Stimulated activated CD4-positive, alpha-beta T cell treated with anti-CD3 and anti-CD28 coated beads, Interleukin-2, amount 100 ng/mL, for 48 hours (primary cell): ENCODE measurements at places on chromosomes 3 and 15.

- DNase-seq: no peak
Observed at GRCh38 chr3:31213869-31214486, 318.7 kb upstream of the STT3B start.

DNA sequence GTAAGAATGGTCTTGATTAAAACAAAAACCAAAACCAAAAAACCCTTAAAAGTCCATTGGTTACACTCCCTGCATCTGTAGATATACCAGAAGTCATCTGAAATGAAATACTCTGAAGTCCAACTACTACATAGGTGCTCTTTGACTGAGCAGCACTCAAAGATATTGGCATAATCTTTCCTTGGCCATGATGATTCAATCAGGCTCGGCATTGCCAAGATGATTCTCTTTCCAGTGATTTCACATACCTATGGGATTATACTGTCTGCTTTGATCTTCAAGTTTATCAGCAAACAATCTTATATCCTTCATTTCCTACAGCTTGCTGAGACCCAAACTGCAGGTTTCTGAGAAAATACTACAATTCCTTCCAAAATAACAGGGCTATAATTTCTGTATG lies 35.9 kb upstream of the DIPK2A start:
- DNase-seq: no peak

GRCh38 chr3:191762323-191762960 lies 301.5 kb downstream of the PYDC2 start:
- no peak for DNase-seq

DNA sequence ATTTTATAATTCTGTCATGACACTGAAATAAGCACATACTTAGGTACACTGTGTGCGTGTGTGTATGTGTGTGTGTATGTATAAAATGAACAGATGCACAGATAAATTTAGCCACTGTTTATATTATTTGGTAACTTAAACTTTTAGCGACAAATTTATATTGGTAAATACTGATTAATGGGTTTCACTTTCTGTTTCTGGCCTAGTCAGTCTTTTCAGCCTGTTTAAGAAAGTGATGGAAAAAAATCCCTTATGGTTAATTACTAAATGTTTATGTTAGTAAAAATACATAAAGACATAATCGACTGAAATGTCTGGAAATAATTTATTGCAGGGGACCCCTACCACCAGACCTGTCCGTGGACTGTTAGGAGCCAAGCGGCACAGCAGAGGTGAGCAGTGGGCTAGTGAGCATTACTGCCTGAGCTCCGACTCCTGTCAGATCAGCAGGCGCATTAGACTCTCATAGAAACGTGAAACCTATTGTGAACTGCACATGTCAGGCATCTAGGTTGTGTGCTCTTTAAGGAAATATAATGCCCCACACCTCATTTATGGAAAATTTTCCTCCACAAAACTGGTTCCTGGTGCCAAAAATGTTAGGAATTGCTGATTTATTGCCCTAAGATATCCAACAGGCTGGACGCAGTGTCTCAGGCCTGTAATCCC lies 717.4 kb downstream of the SI start:
- no peak for DNase-seq

DNA sequence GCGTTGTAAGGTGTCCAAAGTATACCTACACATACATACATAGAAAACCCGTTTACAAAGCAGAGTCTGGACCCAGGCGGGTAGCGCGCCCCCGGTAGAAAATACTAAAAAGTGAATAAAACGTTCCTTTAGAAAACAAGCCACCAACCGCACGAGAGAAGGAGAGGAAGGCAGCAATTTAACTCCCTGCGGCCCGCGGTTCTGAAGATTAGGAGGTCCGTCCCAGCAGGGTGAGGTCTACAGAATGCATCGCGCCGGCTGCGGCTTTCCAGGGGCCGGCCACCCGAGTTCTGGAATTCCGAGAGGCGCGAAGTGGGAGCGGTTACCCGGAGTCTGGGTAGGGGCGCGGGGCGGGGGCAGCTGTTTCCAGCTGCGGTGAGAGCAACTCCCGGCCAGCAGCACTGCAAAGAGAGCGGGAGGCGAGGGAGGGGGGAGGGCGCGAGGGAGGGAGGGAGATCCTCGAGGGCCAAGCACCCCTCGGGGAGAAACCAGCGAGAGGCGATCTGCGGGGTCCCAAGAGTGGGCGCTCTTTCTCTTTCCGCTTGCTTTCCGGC lies 318.6 kb downstream of the FGF12 start:
- no peak for DNase-seq

DNA sequence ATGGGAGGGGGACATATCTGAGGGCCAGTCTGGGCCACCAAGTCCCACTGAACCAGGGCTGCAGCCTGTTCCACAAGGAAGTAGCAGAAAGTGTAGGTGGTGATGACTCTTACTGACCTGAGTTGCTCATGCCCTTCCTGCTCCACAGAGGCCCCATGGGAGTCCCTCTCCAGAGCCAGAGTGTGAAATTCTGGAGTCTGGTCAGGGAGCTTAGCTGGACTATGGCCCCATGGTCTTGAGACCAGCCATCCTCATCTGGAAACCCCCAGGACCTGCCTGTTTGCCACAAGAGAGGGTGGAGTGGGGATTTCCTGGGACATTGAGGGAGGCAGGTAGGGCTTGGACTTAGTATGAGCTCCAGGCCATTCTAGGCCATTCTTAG lies 3.0 kb downstream of the SPINT1 start:
- DNase-seq: no peak

- DNase-seq: no peak
Observed at GRCh38 chr15:61564785-61565184, 335.7 kb upstream of the RORA start.

DNA sequence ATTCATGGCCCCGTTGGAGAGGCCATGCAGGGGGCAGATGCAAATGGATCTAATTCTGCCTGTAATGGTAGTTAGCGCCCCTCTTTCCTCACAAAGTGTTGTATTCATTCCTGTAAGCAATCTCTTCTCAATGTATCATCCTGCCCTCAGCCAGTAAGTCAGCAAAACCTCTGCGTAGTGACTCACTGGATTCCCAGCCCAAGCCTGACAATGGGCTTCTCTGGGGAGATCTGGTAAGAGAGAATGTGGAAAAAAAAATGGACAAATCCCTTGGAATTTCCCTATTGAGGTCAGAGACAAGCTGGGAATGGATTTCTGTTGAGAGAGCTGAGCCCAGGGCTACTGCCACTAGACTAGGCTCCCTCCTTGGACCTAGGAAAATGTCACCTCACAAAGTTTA lies 25.4 kb downstream of the ADPGK start:
- no peak for DNase-seq

DNA sequence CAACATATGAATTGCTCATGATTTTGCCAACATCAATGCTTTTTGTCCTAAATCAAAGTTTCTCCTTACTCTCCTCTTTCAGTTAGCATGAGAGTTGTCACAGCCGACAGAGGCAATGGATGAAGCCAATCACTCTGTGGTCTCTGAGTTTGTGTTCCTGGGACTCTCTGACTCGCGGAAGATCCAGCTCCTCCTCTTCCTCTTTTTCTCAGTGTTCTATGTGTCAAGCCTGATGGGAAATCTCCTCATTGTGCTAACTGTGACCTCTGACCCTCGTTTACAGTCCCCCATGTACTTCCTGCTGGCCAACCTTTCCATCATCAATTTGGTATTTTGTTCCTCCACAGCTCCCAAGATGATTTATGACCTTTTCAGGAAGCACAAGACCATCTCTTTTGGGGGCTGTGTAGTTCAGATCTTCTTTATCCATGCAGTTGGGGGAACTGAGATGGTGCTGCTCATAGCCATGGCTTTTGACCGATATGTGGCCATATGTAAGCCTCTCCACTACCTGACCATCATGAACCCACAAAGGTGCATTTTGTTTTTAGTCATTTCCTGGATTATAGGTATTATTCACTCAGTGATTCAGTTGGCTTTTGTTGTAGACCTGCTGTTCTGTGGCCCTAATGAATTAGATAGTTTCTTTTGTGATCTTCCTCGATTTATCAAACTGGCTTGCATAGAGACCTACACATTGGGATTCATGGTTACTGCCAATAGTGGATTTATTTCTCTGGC lies 2.5 kb downstream of the OR4F6 start:
- DNase-seq: no peak

DNA sequence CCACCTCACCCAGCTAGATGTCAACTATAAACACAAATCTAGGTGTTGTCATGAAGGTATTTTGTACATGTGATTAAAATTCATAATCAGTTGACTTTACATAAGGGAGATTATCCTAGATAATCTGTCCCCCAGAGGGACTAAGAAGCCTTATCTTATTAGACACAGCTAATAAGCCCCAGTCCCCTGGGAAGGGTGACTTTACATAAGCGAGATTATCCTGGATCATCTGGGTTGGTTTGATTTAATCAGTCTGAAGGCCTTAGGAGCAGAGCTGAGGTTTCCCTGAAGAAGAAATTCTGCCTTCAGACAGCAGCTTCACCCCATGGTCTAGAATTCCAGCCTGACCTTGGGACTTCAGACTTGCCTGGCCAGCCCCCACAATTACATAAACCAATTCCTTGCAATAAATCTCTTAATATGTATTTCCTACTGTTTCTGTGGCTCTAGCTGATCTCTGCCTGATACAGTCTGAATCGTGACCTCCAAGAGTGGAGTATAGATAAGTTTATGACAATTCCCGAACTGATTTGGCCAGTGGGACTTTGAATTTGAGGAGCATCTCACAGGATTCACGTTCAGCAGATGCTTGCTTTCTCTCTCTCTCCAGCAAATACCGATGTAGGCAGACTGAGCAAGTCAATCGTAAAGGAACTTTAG lies 66.5 kb downstream of the MRPL46 start:
- no peak for DNase-seq

- no peak for DNase-seq
Observed at GRCh38 chr3:186340204-186340603, 21.8 kb downstream of the DGKG start.

- no peak for DNase-seq
Observed at GRCh38 chr15:42064271-42064670, 30.1 kb downstream of the PLA2G4D start.

GRCh38 chr3:128278761-128279600 lies 125.7 kb downstream of the EEFSEC start:
- no peak for DNase-seq

GRCh38 chr3:133899311-133899710 lies 3.6 kb upstream of the RAB6B start:
- DNase-seq: no peak

DNA sequence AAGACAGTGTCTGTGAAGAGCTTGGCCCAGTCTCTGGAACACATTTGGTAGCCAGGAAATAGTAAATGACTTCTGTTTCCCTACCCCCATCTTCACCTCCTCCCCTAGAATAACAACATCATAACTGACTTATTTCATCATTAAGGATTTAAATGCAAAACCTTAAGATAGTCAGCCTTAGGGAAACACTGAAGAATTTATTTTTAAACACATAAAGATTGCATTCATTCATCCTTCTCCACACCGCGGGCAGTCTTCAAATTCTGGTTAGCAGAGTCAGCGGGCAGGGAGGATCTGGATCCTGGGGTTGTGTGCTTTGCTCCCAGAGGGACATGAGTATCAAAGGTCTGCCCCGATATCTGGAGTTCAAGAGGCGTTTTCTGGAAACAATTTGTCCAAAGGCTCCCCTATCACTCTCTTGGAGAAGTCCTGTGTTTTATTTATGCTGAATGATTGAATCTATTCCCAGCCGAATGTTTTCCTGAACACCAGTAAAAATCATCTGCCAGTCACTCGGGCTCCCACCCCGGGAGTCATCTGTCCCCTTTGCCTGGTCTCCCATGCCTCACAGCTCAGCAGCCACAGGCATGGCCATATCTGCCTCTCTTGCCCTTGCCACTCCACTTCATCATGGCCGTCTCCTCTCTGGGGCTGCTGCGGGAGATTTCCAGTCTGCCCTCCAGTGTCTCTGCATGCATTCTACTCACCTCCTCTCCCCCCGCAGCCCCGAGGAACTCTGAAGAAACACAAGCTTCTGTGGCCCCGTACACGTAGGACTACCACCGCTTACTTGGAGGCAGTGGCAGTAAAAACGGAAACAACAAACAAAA lies 234.7 kb upstream of the CTDSPL start:
- no peak for DNase-seq

- no peak for DNase-seq
Observed at GRCh38 chr3:105791131-105791530, 77.7 kb downstream of the CBLB start.
